ENCODE measurements at places on chromosomes 4 and X. TPM values are rescaled to one million over a fixed set of nuclear protein-coding genes. Genes with fewer than 3 reads are reported as not detected.

DNA sequence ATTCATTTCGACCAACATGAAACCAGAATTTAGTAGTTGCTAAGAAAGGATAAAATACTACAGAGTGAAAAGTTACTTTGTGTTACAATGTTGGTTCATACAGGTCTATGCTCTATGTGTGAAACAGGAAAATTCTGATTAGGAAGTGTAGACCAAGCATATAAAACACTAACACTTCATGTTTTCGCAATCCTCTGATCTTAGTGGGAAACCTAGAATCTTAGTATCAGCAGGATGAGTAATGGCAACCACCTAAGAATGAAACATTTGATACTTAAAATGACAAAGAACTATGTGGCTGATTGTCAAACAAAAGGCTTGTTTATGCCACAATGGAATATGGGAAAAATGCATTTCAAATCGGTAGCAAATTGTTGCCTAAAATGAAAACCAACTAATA is 116.1 kb downstream of the AMMECR1 start:
- DNase-seq: peak; percentile 6

DNA sequence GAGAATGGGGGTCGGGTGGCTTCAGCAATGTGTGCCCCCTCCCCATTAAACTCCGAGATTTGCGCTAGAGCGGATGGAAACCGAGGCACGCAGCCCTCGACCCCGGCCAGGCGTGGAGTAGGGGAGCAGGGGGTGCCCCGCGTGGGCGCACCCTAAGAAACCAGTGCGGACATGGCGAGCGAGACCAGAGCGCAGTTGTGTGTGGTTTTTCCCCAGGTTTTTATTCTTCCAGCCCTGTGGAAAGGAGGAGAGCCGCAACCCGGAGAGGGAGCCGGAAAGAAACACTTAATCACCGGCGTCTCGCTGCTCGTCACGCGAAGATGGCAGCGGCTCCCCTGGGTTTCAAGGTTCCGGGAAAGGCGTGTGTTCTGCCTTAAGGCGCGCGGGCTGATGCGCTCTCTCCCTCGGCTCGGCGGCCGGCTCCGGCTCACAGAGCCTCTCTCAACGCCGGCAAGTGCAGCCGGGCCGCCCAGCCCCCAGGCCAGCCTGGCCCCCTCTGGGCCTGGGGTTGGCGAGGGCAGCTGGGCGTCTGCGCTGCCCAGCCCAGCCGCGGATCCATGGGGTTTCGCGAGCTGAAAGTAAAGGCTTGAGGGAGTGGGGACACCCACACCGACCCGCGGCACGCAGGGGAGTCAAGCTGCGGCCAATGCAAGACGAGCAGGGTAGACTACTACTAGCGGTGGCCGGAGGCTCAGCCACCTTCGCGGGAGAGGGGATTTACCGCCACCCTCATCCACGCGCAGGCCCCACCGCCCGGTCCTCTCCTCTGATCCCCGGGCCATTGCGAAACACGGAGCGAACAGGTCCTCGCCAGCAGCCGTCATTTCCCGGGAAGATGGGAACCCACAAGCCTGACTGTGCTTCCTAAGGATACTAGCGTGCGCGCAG is 74.0 kb upstream of the BCOR start:
- peak; percentile 57 for DNase-seq

DNA sequence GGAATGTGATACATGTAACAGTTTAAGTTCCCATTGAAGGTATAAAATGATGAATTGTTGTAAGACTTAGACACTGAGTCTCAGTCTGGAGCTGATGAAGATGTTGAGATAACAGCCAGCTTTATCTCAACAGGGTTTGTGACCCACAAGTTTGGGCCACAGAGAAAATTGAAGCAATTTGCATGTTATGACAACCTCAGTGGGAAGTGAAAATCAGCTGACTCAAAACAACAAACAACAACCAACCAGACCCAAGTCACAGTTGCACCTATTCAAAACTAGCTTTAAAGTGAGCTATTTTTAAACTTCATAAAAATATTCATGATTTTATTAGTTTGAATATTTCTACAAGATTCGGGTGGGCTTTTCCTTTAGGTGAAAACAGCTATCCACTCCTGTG is 8.0 kb downstream of the SFRP2 start:
- no peak for DNase-seq

GRCh38 chrX:44507292-44507691 is 35.4 kb downstream of the FUNDC1 start:
- DNase-seq: no peak

The BMPR1B gene
- total RNA-seq: 13.5 TPM

The SLC7A11 gene
- 21.8 TPM for total RNA-seq

- no peak for DNase-seq
Observed at GRCh38 chr4:80188801-80189458, 8.4 kb upstream of the PRDM8 start.

DNA sequence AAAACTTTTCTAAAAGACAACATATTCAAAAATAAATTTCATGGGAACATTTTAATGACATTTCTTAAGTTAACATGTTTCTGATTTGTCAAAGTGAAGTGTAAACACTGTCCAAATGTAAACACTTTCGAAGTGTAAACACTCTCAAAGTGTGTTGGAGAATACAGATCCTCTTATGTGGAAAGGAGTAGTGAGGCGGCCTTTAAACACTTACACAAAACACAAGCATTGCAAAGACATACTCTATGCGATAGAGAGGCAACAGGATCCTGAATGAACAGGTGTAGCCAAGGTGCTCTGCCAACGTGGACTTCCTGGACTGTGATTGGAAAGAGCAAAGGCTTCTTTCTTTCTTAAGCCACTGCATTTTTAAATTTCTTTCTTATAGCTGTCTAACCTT is 62.7 kb upstream of the PGM2 start:
- DNase-seq: no peak

The GYPE gene
- total RNA-seq: not detected

DNA sequence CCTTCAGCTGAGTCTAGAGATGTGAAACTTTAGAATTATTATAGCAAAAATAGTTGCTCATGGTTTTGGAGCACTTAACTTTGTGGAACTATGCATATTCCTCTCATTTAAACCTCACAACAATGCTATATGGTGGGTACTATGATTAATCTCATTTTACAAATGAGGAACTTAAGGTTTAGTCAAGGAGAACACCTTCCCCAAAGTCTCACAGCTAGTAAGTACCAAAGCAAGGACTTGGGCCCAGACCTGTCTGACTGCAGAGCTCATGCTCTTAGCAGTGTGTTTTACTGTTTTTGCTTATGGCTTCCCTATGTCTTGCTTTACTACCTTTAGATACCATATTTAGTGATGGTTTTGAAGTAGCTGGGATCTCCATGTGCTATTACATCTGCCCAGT is 5.1 kb downstream of the UBE2A start:
- no peak for DNase-seq

The GABRQ gene
- not detected for total RNA-seq

The NHS gene
- total RNA-seq: 11.6 TPM

The KDR gene
- 2.5 TPM for total RNA-seq

GRCh38 chr4:104973708-104974107 is 173.0 kb upstream of the TET2 start:
- DNase-seq: no peak

The GLOD5 gene
- total RNA-seq: not detected
